ENCODE measurements at places on chromosomes 11 and 22. TPM values are rescaled to one million over a fixed set of nuclear protein-coding genes. Genes with fewer than 3 reads are reported as not detected.
A peak's percentile ranks its signal among the peaks of the same experiment; 100 is the strongest.

DNA sequence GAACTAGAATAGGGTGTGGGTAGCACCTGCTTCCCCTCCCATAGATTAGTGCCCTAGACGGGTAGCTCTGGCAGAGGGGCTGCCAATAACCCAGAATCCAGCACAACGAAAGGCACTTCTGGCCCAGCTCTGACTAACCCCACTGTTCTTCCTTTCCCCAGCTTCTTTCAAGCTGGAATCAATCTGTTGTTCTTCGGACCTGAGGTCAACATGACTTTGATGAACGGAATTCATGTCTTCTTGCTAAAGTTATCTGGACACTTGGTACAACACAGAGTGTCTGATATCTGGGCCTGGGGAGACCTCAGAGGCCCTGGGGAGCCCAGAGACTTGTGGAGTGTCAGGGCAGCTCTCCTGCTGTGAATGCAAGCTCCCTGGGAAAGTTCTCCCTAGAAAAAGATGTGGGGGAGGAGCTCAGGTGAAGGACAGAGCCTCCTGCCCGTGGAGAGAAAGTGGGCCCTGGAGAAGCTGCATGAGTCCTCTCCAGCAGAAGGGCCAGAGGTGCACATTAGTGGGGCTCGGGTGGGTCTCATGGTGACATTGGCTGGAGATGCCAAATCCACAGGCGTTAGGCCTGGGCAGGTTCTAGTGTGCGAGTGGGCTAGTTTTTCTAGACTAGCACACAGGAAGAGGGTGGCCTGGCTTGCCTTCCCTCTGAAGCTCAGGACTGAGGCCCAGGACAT lies 6.3 kb downstream of the KCNJ11 start:
- no peak for DNase-seq

The THRSP gene
- total RNA-seq = not detected

GRCh38 chr22:24429411-24430365 lies 2.3 kb downstream of the ADORA2A start:
- DNase-seq = no peak

GRCh38 chr11:59429924-59430516 lies 3.8 kb upstream of the OR5A2 start:
- DNase-seq = peak; percentile 66

The CBLIF gene
- total RNA-seq = not detected

The MYO18B gene
- not detected for total RNA-seq

DNA sequence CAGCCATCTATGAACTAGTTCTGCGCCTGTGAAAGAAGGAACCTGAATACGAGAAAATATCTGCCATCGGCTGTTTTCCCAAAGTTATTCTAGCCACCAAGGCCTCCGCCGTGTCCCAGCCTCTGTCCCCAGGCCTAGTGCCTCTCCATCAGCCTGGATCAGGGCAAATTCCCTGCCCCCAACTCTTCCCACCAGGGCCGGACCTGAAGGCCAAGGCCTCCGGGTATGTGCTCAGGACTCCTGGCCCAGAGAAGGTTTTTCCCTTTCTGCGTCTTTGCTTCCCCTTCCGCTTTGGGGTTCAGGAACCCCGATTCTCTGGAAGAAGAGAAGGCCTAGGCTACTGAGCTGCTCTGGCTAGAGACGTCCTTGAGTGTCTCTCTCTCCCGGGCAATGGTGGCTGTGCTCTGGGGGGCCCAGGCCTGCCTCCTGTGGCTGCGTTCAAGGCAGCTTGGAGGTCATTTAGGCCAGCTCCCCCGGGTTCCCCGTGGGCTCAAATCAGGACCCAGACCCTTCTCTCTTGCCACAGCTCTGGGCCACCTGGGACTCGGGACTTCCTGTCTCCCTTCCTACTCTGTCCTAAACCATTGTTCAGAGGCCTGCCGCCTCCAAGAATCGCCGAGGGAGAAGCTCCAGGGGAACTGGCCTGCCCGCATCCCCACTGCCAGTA lies 1.6 kb downstream of the ALX4 start:
- no peak for DNase-seq

The LRRC74B gene
- not detected for total RNA-seq

DNA sequence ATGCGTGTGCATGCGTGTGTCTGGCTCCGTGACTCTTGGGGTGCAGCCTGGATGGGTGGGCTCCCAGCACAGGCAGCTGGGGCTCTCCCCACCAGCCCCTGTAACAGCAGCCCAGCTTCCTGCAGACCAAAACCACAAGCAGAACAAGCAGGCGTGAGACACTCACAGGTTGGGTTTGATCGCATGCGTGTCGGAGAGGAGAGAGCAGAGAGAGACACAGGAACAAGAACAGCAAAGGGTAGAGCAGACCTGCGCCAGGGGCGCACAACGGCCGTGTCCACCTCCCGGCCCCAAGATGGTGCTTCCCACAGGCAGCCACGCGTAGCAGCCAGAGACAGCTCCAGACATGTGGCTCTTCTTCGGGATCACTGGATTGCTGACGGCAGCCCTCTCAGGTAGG lies at the start of gene CD6:
TSS of gene CD6 (plus strand) at position 161 of the 400 bp plus-strand sequence. CDS start at position 347, 186 bp downstream.
- DNase-seq = no peak
